ENCODE measurements at places on chromosomes 1 and 21.

DNA sequence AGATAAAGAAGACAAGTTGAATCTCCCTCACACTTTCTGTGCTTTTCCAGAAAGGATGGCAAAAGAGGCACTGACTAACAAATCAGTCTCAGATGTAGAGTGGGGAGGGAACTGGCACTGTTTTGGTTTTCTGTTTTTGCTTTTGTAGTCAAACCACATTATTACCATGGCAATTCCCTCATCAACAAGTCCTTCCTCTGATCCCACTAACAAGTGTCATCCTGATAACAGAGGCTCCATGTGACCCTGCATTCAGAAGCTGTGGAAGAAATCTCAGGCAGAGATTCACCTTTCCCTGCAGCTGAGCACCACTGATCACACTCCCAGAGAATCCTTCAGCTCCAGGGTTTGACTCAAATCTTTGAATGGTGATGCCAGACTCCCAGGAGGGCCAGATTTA is 203.4 kb downstream of the TNR start:
- no peak for DNase-seq

DNA sequence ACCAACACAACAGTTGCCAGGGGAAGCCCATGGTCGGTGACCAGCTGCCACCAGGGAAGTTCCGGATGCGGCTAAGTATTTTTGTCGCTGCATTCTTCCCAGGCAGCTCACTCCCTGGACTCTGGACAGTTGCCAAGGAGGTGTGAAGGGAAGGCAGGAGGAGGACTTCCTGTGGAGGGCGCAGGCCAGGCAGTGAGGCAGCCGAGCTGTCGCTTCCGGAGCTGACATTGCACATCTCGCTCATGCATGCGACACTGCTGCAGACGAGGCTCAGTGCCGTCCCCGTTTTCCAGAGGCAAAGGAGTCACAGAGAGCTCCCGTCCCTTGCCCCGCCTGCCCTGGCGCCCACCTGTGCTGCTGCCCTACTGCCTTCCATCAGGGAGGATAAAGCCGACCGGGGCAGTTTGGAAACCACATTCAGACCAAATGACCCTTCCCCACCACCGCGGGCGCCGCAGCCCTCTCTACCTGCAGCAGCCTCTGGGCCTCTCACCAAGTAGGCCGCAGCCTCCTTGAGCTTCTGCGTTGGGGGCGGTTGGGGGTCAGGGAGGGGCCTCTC is 81.4 kb downstream of the NENF start:
- DNase-seq: no peak

GRCh38 chr1:66140072-66140471 is 347.4 kb downstream of the PDE4B start:
- no peak for DNase-seq

GRCh38 chr1:78275456-78275855 is 215.3 kb upstream of the PTGFR start:
- no peak for DNase-seq

DNA sequence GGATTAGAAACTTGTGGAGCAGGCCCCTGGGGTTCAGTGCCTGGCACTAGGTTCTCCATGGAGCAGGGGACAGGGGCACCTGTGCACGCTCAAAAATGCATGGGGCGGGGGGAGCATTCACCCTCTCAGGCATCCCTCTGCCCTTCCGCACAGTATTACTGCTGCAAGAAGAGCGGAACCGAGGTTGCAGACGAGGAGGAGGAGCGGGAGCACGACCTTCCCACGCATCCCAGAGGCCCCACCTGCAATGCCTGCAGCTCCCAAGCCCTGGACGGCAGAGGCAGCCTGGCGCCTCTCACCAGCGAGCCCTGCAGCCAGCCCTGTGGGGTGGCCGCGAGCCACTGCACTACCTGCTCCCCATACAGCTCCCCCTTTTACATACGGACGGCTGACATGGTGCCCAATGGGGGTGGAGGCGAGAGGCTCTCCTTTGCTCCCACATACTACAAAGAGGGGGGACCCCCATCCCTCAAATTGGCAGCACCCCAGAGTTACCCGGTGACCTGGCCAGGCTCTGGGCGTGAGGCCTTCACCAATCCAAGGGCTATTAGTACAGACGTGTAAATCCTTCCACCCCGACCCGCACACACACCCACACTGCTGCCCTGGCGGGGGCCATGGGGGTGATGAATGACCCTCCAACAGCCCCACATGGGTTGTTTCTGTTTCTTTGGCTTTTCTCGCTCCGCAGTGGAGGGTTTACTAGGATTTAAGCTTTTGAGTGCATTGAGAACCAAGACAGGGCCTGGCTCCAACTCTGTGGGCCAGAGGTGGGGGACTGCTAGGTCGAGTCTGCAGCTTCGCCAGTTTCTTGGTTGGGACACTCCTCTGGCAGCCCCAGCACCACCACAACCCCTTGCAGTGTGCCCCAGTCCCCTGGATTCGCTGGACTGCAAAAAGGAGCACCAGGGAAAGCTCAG is 63.7 kb downstream of the TOR1AIP2 start:
- no peak for DNase-seq

- DNase-seq: no peak
Measured at GRCh38 chr1:224744521-224744920, 128.4 kb downstream of the CNIH3 start.

DNA sequence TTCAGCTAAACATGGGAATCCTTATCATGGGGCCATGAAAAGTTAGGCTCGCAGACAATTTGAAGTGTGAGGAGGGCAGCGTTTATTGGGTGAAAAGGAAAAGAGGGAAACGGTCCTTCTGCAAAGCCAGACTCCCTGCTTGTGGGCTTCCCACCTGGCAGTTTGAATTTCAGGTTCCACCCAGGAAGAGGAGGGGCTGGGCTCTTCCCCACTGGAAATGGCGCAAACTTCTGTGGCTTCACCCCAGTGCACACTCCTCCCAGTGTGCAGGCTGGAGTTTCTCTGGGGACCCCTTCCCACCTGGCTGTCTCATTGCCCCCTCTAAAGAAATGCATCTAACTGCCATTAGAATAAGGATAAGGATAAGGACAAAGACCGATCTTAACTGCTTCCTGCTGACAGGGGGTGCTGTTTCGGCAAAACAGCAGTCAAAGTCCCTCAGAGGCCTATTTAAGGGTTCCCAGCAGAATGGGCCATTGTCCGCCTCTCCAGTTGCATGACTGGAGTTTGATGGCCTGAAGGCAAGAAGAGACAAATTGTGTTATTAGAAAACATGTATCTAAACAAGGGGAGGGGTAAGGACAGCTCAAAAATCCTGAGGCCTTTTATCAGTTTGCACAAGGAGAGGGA is 20.4 kb downstream of the AIM2 start:
- no peak for DNase-seq

- DNase-seq: no peak
Measured at GRCh38 chr1:35255276-35255675, 13.2 kb upstream of the ZMYM4 start.

GRCh38 chr1:234550341-234551031 is 59.5 kb downstream of the IRF2BP2 start:
- no peak for DNase-seq

GRCh38 chr1:93749487-93749886 is 67.8 kb upstream of the BCAR3 start:
- DNase-seq: no peak

DNA sequence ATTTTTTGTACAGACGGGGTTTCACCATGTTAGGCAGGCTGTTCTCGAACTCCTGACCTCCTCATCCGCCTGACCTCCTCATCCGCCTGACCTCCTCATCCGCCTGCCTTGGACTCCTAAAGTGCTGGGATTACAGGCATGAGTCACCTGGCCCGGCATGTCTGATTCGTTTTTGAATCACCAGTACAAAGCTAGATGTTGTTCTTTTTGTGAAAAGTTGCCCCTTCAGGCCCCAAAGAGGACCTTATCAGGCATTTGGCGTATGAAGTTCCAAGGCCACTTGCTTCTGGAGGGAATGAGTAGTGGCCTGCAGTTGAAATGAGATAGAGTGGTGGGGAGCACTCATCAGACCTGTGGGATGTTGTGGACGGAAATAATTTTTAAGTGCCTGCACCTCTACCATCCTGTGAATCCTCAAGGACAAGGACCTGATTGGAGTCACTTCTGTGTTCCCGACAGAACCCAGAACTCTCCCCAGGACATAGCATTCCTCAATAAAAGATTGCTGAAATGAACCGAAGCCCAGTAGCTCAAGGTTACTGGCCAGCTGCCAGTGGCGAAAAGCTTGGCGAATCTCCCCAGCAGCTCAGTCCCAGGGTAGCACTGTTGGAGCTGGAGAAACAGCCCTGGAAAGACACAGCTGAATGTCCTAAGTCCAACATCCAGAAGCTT is 50.1 kb downstream of the NDUFS5 start:
- no peak for DNase-seq

GRCh38 chr1:232610192-232610901 is 19.6 kb downstream of the SIPA1L2 start:
- no peak for DNase-seq

GRCh38 chr1:167905182-167905581 is 8.8 kb downstream of the ADCY10 start:
- DNase-seq: peak; percentile 50

GRCh38 chr1:175713381-175713780 is 30.0 kb downstream of the TNR start:
- no peak for DNase-seq

DNA sequence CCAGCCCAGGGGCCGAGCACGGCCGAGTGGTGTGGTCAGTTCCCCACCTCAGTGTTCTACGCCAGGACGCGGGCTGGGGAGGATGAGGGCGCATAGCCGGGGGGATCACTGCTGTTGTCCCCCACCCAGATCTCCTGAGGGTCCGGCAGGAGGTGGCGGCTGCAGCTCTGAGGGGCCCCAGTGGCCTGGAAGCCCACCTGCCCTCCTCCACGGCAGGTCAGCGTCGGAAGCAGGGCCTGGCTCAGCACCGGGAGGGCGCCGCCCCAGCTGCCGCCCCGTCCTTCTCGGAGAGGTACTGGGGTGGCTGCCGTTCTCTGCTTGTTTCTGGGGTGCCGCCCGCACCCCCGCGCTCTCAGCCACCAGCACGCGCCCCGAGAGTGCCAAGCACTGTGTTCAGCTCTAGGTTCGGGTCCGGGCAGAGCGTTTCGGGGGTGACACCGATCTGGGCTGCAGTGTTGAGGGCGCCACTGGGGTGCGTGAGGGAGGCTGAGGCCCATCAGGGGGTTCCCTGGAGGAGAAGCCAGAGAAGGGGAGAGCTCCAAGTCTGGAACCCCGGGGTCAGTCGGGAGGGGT is 17.4 kb downstream of the SAMD11 start:
- no peak for DNase-seq

- no peak for DNase-seq
Measured at GRCh38 chr21:37688952-37689659, 227.2 kb downstream of the KCNJ6 start.

DNA sequence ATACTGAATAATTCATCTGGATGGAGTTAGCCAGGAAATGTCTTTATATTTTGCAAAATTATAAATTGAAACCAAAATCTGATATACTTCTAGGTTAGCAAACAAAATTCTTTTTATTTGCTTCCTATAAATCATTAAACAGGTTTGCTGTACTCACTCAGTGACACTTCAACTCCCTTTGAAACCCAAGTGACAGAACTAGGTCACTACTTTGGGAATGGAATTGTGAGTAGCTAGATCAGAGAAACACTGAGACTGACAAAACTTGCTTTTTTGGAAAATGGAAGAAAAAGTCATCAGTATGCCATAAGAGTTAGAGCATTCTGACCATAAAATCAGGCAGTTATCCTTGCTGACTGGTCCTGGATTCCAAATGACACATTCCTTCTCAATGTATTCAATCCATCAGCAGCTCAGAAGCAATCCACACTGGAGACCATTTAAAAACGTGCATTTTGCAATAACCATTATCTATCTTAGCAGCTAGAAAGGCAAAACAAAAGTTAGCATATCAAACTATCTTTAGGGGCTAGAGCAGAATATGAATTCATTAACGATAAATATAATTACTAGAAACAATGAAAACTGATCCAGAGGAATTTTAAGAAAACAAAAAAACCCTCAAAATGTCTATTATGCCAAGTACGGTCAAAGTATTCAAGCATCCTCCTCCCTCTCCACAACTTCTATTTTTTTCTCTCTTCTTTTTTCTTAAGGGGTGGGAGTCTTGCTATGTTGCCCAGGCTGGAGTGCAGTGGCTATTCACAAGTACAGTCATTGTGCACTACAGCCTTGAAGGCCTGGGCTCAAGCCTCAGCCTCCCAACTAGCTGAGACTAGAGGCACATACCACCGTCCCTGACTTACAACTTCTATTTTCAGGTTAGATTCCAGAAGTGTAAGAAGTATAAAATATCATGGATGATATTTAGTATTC is 60.1 kb downstream of the HNRNPR start:
- DNase-seq: no peak

DNA sequence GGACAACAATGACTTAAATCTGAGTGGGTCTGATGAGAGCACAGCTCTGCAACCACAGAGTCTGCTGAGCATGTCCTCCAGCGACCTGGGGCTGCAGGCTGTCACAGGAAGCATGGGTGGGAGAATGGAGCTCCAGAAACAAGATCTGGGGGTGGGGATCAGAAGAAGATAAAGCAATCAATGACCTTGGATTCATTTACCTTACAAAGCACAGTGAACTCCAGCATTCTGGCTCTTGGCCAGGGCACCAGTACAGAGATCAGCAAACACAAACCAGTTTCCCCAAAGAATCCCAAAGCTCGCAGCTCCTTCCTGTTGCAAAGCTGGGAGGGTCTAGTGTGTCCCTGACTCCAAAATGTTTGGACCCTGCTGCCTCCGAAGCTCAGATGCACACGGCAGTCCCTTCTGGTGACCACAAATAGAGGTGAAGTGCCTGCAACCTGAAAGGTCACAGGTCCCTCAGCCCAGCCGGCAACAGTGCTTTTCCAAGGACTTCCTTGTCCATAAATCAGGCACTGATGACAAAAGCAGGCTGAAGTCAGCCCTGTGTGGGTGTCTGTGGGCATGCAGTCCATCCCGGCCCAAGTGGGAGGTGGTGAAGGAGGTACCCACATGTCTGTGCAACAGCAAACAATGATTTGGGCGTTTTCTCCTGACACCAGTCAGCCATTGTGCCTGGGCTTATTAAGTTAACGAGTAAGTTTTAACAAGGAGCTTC is 76.1 kb downstream of the SH3BGR start:
- DNase-seq: no peak

- no peak for DNase-seq
Measured at GRCh38 chr1:150150133-150151021, 661 bp downstream of the PLEKHO1 start.

GRCh38 chr1:116067566-116067890 is 43.7 kb upstream of the MAB21L3 start:
- DNase-seq: no peak

GRCh38 chr1:244191581-244191980 is 140.5 kb downstream of the ZBTB18 start:
- no peak for DNase-seq

DNA sequence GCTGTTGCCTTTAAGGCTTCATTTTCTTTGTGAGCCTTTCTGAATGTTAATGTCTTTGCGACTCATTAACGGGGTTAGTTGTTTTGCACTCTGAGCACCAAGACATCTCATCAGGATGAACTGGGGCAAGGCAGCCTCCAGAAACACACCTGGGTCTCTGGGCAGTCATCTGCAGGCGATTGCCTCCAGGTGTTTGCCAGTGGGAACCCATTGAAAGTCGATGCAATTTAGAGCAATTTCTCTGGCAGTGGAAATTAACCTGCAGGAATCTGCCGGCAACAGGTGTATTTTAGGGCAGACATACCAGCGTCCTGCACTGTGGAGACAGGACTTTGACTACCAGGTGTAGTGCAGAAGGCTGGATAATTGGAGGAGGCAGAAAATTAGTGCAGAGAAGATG is 661.0 kb upstream of the PTBP2 start:
- DNase-seq: no peak

GRCh38 chr1:90854397-90854924 is 137.4 kb upstream of the BARHL2 start:
- no peak for DNase-seq

Measured in Jurkat, Clone E6-1 (cell line).